ENCODE measurements at places on chromosomes 16 and 17.

DNA sequence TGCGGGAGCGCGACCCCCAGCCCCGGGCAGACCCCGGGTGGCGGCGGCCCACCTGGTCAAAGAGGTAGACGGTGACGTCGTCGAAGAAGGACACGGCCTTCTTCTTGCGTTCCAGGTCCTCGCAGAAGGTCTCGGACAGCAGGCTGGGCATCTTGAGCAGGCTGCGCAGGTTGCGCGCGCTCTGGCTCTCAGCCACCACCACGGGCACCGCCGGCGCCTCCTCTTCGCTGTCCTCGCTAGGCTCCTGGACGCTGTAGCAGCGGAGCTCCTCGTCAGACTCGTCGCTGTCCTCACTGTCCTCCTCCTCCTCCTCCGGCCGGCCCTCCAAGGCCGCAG, 45.2 kb upstream of the PVALEF start:
- DNase-seq: no peak

GRCh38 chr17:31371511-31372097, 19.9 kb upstream of the RAB11FIP4 start:
- no peak for DNase-seq

GRCh38 chr17:2235265-2235664, 68.3 kb downstream of the SMG6 start:
- no peak for DNase-seq

- DNase-seq: no peak
These were observed 1.1 kb downstream of the ABCA10 start for GRCh38 chr17:69227541-69227940.

DNA sequence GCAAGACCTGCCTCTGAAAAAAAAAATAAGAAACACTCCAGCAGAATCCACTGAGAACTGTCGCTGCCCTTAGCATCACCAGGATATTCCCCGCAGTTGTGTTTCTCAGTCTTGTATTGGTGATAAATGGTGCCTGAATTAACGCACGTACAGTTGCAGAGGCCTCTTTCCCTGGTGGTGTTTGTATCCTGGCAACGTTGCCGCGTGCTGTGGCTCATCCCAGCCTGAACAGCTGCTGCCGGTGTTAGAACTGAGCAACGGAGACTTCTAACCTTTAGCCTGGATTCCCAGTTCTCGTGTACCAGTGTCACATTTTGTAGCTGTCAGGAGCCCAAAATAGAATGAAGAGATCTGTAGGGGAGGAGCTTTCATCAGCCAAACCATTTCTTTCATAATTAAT, 4.8 kb downstream of the MLYCD start:
- no peak for DNase-seq

Measured in activated gamma-delta T cell treated with anti-CD3 and anti-CD28 coated beads, Interleukin-2, amount 50 U/mL, for 16 hours (primary cell).